ENCODE measurements at places on chromosomes 7 and 10.

- DNase-seq, result peak; percentile 37
Measured at GRCh38 chr10:9634466-9634865, 1383.2 kb upstream of the CELF2 start.

- no peak for DNase-seq
Measured at GRCh38 chr10:53166325-53166724, 393.7 kb upstream of the MBL2 start.

DNA sequence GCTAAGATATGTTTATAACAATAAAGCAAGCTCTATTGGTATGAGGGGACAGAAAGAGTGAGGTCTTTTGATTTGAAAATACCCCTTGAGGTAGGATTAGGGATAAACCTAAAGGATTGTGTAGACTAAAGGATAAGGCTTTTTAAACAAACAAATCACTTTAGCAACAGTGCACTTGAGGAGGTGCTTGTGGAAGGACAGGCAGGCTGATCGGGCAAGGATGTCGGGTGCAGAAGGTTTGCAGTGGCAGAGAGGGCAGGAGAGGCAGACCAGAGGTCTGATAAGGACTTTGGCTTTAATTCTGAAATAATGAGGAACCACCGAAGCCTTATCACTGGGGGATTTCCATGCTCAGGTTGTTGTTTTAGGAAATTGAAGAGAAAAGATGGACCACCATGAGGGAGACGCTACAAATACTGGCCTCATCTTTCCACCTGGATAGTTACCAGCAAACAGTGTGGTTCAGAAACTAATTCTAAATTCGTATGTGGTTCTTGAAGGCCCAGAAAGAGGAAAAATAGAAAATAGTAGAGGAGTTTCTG lies 119.5 kb upstream of the KLF6 start:
- no peak for DNase-seq

GRCh38 chr10:95242581-95243317 lies 48.1 kb downstream of the PDLIM1 start:
- DNase-seq, result peak; percentile 68

- peak; percentile 48 for DNase-seq
Measured at GRCh38 chr10:102384606-102385429, 10.7 kb upstream of the NFKB2 start.

- DNase-seq, result no peak
Measured at GRCh38 chr10:79136236-79137005, 67.7 kb downstream of the ZMIZ1 start.
